ENCODE measurements at places on chromosomes 13 and 19.

GRCh38 chr19:8366121-8366581 lies 2.2 kb downstream of the ANGPTL4 start:
- no peak for DNase-seq

GRCh38 chr19:27822336-27822735 lies 1390.6 kb downstream of the UQCRFS1 start:
- no peak for DNase-seq

- DNase-seq: no peak
Observed at GRCh38 chr13:106466691-106467426, 68.6 kb downstream of the EFNB2 start.

DNA sequence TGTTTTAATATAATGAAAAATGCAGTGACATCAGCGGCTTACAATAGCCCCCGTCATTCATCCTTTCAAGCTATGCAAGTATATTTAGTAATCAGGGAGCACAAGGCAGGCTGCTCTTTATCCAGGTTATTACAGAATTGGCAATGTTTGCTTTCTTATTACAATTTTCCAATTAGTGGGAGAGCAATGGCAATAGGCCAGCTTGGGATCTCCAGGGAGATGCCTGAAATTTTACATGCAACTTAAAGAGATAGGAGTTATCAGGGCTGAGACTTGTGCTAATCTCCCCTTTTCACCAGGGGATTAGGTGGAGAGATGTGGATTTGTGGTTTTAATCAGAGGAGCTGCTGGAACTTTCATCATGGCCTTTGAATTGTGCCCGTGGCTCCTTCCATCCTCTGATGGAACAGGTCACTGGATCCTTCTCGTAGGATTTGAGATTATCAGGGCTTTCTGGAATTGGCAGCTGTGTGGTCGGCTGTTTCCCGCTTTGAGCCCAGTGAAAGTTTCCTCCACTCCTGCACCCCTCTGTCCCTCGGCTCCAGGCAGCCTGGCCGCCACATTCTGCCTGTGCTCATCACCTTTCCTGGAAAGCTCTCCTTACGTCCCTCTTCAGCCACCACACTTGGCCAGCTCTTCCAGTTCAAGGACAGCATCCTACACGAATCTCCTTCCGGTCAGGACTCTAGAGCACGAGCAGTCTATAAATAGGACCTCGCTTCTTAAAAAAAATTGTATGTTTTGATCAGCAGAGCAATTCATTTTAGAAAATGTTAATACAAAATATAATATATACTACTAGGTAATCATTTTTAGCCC lies 47.0 kb downstream of the CBY2 start:
- DNase-seq: no peak

DNA sequence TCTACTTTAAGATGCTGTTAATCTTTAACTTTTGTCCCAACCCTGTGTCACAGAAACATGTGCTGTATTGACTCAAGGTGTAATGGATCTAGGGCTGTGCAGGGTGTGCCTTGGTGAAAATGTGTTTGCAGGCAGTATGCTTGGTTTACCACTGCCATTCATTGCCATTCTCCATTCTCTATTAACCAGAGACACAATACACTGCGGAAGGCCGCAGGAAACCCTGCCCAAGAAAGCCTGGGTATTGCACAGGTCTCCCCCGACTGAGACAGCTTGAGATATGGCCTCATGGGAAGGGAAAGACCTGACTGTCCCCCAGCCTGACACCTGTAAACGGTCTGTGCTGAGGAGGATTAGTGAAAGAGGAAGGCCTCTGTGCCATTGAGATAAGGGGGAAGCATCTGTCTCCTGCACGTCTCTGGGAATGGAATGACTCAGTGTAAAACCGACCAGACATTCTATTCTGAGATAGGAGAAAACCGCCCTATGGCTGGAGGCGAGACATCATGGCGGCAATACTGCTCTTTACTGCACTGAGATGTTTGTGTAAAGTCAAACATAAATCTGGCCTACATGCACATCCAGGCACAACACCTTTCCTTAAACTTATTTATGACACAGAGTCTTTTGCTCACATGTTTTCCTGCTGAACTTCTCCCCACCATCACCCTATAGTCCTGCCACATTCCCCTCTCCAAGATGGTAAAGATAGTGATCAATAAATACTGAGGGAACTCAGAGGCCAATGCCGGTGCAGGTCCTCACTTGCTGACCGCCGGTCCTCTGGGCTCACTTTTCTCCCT lies 13.1 kb upstream of the ZNF888 start:
- no peak for DNase-seq

DNA sequence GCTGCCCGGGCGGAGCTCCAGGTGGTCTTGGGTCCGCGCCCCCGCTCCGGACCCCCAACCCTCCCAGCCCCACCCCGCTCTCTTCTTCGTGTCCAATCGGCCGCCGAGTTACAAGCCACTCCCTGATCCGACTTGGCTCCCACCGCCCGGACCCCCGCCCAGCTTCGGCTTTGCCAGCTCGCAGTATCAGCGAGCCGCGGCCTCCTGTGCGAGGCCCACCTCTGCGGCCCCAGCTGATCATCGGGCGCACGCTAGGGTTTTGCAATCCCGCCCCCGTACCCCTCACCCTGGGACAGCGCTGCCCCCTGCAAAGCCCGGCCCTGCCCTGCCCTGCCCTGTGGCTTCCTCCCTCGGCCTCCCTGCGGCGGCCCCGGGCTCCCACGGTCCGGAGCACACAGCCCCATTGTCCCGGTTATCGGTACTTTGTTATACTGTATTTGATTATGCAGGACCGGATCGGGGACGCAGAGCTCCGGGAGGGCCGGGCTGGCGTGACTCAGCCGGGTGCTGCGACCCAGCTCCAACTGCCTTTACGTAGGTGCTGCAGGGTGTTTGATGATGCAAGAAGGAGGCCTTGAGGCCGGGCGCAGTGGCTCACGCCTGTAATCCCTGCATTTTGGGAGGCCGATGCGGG lies 598 bp upstream of the LPAR2 start:
- peak; percentile 15 for DNase-seq

DNA sequence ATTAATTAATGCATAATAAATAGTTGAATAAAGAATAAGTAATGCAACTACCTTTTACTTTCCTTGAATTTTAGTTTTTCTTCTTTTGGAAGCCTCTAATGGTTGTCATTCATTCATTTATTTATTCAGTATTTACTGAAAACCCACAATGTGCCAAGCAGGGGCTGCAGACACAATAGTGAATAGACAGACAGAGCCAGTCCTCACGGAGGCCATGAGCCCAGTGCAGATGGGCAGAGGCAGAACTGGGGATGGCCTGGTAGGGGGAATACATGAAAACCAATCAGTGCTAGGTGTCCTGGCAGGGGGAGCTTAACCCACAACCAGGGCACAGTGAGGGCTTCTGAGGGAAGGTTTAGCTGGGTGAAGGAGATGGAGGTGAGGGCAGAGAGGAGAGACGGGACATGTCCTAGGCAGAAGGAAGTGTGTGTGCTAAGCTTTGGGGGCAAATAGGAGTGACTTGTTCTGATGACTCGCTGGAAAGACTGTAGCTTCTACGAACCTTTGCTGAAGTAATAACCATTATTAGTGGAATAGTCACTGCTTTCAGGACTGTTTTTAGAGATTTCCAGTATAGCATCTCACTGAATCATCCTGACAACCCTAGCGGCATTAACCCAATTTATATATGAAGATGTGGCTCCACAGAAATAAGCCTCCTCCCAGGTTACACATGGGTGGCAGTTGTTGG lies 55.9 kb downstream of the ERCC5 start:
- no peak for DNase-seq

- DNase-seq: no peak
Observed at GRCh38 chr19:18529782-18530181, 7.9 kb upstream of the ELL start.

DNA sequence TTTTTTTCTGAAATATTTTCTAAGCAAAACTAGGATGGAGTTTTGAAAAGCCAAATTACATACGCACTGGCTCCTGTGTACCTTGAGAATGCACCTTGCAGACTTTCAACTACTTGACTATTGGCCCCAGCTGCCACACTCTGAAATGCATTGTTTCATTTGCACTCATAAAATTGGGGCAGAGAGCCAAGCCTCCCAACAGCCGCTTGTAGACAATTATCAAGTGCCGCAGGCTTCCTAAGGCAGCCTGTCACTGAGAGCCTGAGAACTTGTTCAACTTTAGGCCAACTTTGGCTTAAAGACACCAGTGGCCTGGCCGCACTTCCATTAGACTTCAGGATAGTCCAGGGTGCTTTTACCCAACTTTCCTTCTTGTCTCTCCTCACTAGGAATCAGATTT lies 115.7 kb upstream of the STARD13 start:
- no peak for DNase-seq

DNA sequence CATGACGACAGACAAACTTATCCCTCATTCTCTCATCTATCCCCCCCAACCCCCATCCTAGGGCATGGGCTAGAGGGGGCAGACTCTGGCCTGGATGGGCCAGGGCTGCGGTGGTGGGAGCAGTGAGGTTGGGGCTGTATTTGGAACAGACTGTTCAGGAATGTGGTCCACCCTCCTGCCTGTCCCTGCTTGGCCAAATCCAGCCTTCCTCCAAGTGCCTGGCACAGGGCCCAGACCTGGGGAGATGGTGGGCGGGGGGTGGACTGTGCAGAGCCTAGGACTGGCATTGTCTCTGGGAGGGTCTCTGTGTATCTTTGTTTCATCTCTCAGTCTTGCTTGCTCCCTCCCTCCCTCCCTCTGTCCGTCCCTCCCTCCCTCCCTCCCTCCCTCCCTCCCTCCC lies 14.2 kb downstream of the EGLN2 start:
- DNase-seq: no peak

DNA sequence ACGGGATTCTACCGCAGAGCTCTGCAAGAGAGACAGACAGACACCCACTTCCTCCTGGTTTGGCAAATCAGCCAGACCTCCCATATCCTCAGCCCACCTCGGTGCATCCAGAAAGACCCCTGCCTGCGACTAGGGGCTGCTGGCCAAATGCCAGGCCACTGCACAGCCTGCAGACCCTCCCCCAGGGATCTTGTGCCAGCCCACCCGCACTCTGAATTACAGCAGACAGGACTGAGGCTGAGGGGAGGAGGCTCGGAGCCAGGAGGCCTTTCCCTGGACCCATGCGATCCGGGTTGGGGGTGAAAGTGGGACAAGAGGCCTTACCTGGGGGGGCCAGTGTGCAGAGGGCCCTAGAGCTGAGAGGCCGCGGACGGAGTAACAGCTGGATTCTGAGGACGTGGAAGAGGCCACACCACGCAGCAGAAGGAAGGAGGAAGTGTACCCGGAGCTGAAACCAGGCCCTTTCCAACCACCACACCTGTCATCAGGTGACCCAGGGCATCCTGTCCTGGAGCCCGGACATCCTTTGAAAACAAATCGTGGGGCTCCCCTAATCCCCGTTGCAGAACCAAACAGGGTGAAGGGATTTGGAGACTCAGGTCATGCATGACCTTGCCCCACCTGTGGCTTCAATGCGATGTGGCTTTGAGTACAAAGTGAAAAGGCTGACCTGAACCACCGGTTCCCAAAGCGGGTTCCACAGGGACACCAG lies 993 bp downstream of the FUT6 start:
- DNase-seq: no peak

GRCh38 chr19:40594657-40595091 lies 6.5 kb upstream of the LTBP4 start:
- no peak for DNase-seq

GRCh38 chr19:18989316-18989715 lies 44.0 kb downstream of the SUGP2 start:
- no peak for DNase-seq

DNA sequence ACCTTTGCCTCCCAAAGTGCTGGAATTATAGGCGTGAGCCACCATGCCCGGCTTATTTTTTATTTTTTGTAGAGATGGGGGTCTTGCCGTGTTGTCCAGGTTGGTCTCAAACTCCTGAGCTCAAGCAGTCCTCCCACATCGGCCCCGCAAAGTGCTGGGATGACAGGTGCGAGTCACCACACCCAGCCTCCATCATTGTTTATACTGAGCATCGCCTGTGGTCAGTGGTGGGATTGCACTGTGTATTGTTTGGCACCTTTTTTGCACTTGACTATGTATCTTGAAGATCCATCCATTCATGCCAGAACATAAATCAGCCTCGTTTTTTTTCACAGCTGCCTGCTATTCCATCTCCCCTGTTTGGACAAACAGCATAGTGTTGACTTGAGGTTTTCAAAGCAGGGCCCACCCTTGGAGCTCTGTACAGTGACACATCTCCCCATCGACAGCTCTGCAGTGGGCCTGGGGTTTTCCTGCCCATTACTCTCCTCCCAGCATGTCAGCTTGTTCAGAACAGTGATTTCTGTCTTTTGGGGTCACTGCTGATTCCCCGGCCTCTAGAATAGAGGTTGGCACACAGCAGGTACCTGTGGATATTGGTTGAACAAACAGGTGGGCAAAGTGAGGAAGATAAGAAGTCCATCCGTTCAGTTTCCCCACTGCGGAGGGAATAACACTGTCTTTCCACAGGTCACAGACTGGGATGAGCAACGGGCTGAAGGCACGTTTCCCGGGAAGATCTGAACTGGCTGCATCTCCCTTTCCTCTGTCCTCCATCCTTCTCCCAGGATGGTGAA lies 8.2 kb upstream of the UPK1A start:
- no peak for DNase-seq

DNA sequence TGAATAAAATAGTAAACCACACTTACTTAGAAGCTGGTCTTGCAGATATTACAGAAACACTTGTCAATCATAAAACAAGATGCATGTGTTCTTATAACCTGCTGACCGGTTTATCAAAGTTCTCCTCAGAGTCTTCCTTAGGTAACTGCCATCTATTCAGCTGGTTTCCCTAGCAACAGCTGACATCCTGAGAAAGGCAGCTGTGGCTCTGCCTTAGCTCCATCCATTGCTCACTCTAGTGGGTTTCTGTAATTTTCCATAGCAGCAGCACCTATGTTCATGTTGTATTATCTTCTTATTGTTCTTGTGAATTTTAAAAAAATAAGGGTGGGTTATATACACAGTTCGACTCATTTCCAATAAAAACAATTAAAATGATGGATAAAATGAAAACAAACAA lies 87.8 kb downstream of the RAP2A start:
- no peak for DNase-seq

GRCh38 chr13:40784540-40784939 lies 4.9 kb upstream of the SLC25A15 start:
- no peak for DNase-seq

DNA sequence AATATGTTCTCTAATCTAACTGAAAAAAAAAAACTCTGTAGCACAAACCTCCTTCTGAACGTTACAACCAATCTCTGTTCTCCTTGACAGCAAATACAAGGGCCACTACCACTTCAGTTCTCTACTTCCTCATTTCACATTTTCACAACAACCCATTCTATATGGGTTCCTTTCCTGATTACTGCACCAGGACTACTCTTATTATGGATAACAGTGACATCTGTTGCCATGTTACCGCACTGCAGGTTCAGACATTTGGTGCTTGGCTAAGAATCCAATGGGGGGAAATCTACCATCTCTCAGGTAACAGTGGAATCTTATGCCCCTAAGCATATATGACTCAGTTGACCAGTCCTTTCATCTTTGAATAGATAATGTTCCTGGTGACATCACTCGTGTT lies 11.6 kb upstream of the FPR3 start:
- DNase-seq: no peak

- DNase-seq: no peak
Observed at GRCh38 chr19:4379383-4380253, 20.7 kb downstream of the SH3GL1 start.

- DNase-seq: peak; percentile 46
Observed at GRCh38 chr13:78978381-78978998, 319.5 kb upstream of the OBI1 start.

- DNase-seq: no peak
Observed at GRCh38 chr13:44646044-44646443, 69.9 kb upstream of the TSC22D1 start.

Measured in stimulated activated CD4-positive, alpha-beta T cell treated with anti-CD3 and anti-CD28 coated beads, Interleukin-2, amount 100 ng/mL, for 48 hours (primary cell).